Gastroesophageal sphincter (tissue), 4 donors: ENCODE measurements at places on chromosomes 3 and 15.

- ATAC-seq, result no peak
Observed at GRCh38 chr15:36778531-36778930, 199.1 kb downstream of the CDIN1 start.

GRCh38 chr3:53122255-53122932 lies 7.8 kb downstream of the RFT1 start:
- ATAC-seq, result no peak

DNA sequence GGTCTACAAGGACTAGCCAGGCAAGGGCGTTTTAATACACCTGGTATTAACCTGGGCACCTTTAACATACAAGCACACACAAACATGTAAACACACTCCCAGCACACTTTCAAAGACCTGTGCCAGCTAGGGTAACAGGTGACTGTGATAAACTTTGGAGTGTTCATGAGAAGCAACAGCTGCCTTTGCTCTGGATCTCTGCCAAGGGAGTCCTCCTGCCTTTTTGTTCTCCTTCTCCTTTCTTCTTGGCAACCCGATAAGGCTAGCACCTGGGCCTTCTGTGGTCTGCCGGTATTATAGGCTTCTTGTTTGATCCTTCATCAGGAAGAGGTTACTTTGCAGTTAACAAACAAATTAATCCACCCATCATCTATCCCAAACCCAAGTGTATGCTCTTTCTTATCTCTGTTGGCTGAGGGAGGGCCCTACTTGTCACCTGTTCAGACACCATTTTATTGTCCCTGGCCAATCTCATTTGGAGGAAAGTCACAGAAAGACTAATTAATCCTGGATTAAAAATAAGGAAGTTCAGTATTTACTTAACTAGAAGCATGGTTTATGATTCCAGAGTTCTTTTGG lies at the start of gene RETNLB:
TSS of gene RETNLB (minus strand) at position 7 of the 579 bp plus-strand sequence. CDS start 225 bp downstream, outside the sequence.
- ATAC-seq, result no peak

DNA sequence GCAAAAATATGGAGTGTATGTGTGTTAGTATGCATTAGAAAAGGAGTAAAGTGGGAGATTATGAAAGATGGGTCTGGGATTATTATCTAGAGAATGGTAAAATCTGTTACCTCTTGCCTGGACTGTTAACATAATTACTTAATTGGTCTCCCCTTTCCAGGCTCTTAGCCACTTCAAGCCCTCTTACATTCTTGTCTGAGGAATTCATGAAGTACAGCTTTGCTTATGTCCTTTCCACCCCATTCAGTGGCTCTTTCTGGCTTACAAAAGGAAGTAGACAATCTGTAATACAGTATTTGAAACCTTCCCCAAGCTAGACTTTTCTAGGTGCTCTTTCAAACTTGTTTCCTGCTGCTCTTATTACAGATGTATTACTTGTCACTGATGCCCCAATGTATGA lies 129.8 kb downstream of the MBNL1 start:
- no peak for ATAC-seq

DNA sequence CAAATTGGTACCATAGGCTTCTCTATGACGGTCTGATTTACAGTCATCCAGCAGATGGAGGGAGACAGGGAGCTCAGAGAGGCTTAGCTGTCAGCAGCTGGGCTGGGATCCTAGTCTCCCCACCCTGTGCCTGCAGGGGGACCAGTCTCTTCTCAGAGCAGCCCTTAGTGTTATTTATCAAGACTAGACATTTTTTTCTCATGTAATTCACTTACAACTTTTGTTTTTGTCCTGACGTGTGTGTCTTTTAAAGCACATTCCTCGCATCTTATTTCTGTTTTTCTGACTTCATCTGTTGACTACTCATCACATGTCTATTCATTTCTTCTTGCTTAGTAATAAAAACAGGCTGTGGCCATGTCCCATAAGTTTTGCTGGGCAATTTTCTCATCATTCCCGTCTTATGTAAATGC lies 116.1 kb downstream of the KLF13 start:
- ATAC-seq, result peak; percentile 78

DNA sequence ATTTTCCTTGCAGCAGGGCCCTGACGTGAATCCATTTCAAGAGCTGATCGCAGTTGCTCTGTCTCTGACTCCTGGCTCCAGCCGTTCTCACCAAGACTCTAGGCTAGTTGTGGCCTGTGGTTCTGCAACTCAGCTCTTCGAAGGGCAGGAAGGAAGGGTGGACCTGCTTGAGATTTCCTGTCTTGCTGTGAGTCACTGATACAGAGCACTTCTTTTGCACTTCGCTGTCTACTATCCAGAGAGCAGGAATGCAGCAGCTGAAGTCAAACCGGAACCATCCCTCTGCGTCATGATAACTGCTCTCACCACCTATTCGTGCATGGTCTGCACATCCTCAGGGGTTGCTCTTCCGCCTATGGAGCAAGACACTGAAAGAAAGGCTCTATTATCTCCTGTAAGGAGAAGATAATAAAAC lies 59.7 kb downstream of the RAP2B start:
- peak; percentile 91 for ATAC-seq

DNA sequence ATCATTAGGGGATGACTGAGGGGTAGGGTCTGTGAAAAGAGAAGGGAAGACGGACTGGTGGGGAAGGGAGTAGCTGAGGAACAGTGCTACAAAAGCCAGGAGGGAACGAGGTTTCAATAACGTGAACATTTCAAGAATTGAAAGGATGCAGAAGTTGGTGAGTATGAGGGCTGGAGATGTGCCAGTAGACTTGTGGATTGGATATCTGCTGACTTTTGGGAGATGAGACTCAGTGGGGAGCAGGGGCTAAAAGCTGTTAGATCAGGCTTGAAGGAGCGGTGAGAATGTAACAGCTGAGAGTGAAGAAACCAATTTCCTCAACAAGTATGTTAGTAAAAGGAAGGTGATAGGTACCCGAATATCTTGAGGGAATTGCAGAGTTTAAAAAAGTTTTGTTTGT lies 65.2 kb downstream of the GTPBP8 start:
- ATAC-seq, result no peak

GRCh38 chr3:109921509-109921908 lies 584.2 kb upstream of the DPPA4 start:
- ATAC-seq, result no peak

DNA sequence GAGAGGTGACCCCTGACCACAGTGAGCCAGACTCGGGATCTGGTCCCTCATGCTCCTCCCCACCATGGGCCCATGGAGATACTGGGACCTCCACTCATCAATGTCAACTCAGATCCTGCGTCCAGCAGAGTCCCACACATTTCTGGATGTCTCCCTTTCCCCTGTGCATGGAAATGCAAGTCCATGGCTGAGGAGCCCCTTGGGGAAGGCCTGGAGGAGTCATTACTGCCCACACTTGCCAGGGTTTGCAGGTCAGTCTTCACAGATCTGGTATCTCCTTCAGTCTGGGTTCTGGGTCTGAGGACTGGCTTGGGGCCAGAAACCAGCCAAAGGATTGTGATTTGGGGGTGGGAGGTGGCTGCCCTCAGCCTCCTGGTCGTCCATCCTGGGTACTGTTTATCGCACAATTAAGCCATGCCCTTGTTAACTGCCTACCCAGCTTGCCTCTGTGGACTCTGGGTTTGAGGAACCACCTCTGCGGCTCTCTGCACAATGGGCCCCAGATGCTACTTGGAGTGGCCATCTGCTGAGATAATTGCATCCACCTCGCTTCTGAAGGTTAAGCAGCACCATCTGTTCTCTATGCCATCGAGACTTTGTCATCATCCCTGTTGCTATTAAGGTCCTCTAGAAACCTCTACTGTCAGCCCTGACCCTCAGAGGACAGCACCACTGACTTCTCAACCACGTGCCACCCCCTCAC lies 49.9 kb upstream of the KLF13 start:
- no peak for ATAC-seq

- ATAC-seq, result peak; percentile 23
Observed at GRCh38 chr3:54954022-54954421, 26.2 kb upstream of the LRTM1 start.

DNA sequence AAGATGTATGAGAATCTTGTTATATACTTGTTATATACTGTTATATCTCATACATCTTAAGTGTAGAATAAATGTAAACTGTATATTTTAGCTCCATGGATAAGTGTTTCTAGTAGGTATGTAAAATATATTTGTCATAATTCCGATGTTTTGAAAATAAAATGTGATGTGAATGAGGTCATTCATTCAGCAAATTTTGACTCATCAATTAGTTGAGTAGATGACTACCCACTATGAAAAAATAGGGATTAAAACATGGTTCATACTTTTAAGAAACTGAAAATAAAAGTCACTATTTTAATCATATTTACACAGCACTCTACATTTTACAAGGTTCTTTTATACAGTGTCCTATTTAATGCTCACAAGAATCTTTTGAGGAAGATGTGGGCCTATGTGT lies 28.4 kb upstream of the CNTN3 start:
- no peak for ATAC-seq

- no peak for ATAC-seq
Observed at GRCh38 chr15:85557385-85557784, 177.0 kb downstream of the AKAP13 start.

DNA sequence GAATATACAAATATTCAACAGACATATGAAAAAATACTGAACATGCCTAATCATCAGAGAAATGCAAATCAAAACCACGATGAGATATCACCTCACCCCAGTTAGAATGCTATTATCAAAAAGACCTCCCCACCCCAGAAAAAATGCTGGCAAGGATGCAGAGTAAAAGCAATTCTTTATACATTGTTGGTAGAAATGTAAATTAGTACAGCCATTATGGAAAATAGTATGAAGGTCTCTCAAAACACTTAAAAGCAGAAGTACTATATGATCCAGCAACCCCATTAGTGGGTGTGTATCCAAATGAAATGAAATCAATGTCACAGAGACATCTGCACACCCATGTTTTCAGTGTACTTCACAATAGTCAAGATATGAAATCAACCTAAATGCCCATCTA lies 308.7 kb downstream of the CHST2 start:
- no peak for ATAC-seq

DNA sequence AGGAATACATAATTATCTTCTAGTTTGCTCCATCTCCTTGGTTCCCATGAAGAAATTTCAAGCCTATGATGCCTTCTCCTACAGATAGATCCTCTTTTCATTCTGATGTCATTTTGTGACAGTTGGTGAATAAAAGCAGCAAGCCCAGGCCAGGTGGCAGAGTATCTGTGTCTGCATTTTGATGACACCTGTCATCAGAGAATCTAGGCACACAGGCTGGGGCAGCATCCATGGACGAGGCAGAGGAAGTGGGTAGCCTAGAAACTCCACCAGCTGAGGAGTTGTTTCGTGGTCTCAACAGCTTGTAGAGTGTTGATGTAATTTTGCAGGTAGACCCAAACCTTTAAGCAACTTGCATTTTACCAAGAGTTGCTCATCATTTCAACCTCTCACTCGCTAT lies 269.8 kb downstream of the FEZF2 start:
- no peak for ATAC-seq

- ATAC-seq, result no peak
Observed at GRCh38 chr3:55445551-55445950, 41.6 kb downstream of the WNT5A start.

- no peak for ATAC-seq
Observed at GRCh38 chr3:14531856-14532395, 8.2 kb downstream of the GRIP2 start.

- peak; percentile 77 for ATAC-seq
Observed at GRCh38 chr15:89912145-89912673, 543 bp downstream of the ARPIN start.

- ATAC-seq, result no peak
Observed at GRCh38 chr3:4162096-4162495, 141.1 kb upstream of the SETMAR start.

- ATAC-seq, result peak; percentile 80
Observed at GRCh38 chr3:58059349-58060321, 51.4 kb downstream of the FLNB start.

- no peak for ATAC-seq
Observed at GRCh38 chr3:99384596-99384995, 253.8 kb upstream of the COL8A1 start.

- peak; percentile 19 for ATAC-seq
Observed at GRCh38 chr3:57163751-57164150, 1.4 kb downstream of the IL17RD start.

- ATAC-seq, result no peak
Observed at GRCh38 chr3:156787001-156787400, 39.2 kb upstream of the LEKR1 start.

DNA sequence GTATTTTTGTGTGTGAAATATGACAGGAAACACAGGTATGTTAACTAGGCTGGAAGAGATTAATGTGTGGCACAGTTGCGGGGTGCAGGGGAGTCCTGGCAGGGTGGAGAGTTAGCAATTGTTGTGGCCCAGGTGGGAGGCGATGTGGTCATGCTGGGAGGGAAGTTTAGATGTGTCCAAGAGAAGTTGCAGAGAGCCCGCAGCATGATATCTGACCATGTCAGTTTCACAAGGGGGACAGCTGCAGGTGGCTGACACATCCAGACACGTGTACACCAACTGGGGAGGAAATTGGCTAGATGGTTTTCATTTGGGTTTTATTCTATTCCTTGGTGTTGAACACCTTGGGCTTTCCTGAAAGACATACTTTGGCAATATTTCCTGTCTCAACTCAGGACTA lies 172.8 kb upstream of the RGMA start:
- ATAC-seq, result no peak

DNA sequence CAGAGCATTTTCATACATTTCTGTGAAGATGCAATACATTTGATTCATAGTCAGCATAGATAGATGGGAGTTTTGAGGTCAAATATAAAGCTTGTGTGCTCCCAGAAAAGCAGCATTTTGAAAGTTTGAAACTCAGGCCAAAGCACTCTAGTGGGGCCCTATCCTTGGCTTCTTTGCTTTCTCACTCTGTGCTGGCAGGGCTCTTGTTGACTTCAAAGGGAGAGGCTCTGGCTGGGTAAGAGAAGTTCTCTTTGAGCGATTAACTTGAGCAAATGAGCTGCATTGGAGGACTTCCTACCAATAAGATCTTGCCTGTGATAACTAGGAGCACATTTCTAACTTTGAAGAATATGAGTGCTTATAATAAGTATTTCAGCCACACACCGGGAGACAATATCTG lies 214.0 kb upstream of the RARB start:
- no peak for ATAC-seq

GRCh38 chr3:103308921-103309320 lies 874.1 kb downstream of the ZPLD1 start:
- ATAC-seq, result no peak
